ENCODE measurements at places on chromosomes 4 and X.

GRCh38 chr4:119302073-119302832 lies 19.7 kb downstream of the FABP2 start:
- no peak for DNase-seq

DNA sequence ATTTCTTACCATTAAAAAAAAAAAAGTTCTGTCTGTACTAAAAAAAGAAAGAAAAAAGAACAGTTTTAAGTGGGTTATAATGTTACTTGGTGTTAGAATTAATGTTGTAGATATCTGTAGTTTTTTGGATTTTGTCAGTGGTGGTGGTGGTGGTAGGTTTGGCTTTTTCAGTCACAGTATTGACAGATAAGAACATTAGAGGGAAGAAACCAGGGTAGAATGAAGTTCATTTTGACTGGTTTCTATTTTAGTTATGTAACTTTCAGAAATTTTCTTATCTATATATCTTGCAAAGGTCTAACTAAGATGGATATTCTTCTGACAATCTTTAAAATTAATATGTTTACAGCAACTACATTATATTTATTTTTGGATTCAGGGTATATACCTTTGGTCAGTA lies 105.4 kb downstream of the FBXW7 start:
- no peak for DNase-seq

- no peak for DNase-seq
These were observed 496.3 kb downstream of the STPG2 start for GRCh38 chr4:97646997-97647396.

GRCh38 chrX:77450415-77450814 lies 3.2 kb downstream of the FGF16 start:
- DNase-seq: no peak

DNA sequence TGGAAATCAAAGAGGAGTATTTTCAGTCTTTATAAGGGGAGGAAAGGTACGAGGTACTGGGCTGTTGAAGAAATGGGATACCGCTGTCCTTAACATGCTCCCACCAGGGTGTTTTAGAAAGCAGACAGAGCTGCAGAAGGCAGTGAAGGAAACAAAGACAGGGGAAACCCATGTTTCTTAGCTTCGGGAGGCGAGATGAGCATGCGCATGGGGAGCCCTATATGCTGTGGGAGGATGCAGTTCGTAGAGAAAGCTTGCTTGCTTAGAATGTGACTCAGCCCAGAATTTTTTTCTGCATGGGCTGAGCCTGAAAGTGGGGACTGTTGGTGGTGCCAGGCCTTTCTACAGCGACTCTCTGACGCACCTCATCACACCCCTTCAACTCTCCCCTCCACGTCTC lies 28.8 kb upstream of the SCOC start:
- no peak for DNase-seq

- DNase-seq: no peak
These were observed 695.4 kb downstream of the ARAP2 start for GRCh38 chr4:35548921-35549320.
